Chondrocyte (in vitro differentiated cells): ENCODE measurements at places on chromosomes 1 and 21.

DNA sequence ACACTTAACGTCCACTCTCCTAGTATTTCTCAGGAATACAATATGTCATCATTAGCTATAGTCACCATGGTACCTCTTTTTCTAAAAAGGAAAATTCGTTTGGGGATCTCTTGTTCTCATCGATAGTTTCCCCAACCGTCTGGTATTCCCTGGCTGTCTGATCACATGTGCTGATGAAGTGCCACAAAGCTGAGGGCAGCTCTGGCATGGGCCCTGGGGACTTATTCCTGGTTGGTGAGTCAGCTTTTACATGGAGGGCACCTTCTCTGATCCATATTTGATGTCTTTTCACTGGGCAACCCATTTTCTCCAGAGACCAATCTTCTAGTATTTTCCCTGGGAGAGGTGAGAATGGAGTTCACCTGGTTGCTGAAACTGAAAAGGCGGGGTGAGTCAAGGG, 39.5 kb downstream of the CHD1L start:
- DNase-seq = no peak

DNA sequence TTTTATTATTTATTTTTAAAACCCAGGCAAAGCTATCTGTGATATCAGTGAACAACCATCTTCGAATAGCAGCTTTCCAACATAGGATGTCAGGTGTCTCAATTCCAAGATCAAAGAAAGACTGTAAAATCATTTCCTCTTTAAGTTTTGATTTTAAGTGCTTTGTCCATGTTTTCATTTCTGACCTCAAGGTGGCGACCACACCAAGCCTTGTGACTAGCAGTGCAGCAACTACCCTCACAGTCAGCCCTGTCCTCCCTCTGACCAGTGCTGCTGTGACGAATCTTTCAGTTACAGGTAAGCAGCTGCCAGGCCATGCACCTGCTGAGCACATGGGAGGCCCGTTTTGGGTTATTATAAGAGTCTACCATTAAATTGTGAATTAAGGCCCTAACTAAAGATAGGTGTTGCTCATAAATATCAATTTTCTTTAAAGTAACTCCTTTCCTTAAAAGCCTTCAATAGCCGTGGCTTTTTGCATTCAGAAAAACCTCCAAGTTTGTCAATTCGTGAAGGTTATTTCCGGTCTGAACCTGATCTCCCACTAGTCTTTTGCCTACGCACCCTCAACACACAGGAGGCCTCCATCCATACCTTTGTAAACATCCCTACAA, 117.0 kb downstream of the CD247 start:
- no peak for DNase-seq

DNA sequence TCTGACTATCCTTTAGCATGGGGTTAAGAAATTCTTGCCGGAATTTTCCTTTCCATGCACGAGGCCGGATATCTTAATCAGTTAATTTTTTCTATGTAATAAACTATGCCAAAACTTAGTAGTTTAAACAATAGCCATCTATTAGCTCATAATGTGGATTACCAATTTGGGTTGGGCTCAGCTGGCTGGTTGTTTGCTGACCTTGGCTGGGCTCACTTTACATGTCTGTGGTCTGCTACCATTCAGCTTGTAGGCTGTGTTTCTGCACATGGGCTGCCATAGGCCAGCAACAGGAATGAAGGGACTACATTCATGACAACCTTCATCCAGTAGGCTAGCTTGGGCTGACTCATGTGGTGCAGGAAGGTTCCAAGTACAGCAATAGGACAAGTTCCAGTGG, 56.0 kb upstream of the NTPCR start:
- DNase-seq = no peak

DNA sequence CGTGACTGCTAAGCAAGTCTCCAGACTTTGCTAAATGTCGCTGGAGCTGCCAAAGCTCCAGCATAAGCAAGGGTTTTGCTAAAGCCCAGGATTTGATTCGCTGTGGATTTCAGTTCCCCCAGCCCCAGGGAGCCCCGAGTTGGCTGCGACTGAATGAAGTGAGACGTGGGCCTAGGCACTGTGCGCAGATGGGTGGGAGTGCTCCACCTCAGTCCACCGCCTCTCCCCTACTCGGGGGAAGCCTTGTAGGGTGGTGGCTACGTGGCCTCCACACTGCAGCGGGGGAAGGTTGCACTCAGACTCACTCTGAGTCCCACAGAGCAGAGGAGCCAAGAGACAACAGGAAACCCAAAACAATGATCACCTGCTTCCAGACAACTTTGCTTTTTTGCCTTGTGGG, 397.8 kb upstream of the VAMP3 start:
- peak; percentile 72 for DNase-seq

GRCh38 chr1:116273042-116273783, 99.8 kb upstream of the ATP1A1 start:
- no peak for DNase-seq

DNA sequence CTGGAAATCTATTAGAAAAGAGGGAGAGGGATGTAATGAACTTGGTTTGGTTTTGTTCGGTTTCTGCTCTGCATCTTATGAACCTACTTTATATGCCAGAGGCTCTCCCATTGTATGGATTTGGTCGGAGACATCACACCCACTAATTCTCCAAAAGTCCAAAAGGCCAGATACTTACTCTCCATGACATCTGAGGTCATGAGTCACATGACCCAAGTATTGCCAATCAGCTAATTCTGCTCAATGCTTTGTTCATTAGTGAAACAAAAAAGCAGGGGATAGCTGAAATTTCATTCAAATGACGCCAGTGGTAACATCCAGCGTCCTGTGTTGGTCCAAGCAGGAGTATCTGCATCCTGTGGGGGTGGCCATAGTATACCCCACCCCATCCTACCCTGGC, 173.6 kb downstream of the TRIM33 start:
- DNase-seq = no peak

DNA sequence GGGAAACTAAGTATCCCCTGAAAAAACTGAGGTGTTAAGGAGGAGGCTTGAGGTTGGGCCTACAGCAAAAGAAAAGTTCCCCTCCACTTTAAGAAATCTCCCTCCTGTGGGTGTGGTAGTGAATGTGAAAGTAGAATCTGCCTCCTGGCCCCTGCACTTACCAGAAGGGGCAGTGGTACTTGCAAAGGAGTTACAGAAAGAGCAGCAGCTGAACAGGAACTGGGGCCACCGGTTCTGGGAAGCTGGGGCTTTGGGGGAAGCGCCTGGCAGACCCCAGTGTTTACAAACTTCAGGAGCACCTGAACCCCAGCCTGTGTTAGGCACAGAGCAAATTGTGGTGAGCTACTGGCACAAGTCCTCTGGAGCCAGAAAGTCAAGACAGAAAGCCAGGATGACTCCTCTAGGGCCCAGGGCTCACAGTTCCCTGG, 250.2 kb upstream of the FGGY start:
- DNase-seq = no peak

GRCh38 chr1:94044290-94044790, 76.6 kb downstream of the ABCA4 start:
- DNase-seq = no peak

- DNase-seq = peak; percentile 90
Observed at GRCh38 chr21:42688841-42689371, 35.5 kb downstream of the PDE9A start.

GRCh38 chr1:90761781-90762589, 44.9 kb upstream of the BARHL2 start:
- no peak for DNase-seq

- no peak for DNase-seq
Observed at GRCh38 chr1:173393659-173394000, 83.5 kb upstream of the PRDX6 start.

DNA sequence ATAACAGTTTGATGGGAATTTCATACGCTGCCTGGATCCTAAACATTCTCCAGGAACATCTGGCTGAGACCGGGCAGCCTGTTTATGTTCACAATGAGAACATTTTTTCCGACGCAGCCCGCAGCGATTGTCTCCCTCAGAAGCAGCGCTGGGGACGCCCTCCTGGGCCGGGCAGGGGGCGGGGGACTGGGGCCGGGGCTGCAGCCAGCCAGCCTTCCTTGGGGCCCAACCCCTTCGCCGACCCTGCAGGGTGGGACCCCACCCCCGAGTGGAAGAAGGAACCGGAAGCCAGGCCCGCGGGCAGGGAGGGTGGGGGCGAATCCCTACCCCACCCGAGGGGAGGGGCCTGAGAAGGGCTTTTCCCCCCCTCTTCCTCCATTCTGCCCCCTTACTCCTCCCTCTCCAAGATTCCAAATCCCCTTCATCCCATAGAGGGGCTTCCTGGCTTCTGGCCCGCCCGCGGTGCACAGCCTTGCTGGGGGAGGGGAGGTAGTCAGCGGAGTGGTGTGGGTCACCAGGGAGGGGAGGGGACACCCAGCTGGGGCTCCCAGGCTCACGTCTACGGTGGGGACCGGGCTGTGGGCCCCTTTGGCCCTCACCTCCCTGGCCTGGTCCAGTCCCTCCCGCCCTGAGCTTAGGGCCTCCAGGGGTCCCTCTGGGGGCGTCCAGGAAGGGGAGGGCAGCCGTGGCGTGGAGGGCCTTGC, 60.6 kb downstream of the WNT9A start:
- DNase-seq = peak; percentile 79

- DNase-seq = no peak
Observed at GRCh38 chr1:54379555-54380289, 26.5 kb downstream of the SSBP3 start.

DNA sequence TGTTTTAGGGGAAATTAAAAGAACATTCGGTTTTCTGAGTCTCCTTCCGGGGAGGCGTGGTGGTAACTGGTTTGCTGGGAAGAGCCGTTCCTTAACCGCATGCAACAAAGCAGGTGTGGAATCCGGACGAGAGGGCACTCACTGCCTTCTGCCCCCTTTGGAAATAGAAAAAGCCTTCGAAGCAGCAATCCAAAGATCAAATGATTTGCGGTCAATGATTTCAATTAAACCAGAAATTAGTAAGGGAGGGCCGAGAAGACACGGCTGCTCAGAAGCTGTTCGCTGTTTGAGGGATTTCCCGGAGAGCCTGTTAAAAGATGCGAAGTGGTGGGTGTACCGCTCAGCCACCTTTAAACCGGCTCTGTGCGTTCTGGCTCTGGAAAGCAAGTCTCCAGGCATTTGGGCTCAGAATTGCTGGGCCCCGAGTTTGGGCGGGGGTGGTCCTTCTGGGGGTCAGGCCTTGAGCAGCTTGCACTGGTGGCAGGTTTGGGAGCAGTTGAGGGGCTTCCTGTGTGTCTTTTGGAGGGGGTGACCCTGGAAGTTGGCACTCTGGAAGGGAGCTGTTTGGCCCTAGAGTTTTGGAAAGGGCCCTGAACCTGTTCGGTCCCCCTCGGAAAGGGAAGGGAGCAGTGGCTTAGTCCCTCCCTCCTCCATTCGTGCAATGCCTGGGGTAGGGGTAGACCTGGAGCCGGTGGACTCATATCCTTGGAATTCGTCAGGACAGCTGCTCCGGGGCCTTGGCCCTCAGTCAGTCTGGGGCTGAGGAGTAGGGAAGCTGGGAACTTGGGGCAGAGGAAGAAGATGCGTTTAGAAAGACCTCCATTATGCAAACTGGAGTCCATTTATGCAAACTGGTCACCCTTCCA, 3.1 kb downstream of the SIM2 start:
- DNase-seq = no peak

DNA sequence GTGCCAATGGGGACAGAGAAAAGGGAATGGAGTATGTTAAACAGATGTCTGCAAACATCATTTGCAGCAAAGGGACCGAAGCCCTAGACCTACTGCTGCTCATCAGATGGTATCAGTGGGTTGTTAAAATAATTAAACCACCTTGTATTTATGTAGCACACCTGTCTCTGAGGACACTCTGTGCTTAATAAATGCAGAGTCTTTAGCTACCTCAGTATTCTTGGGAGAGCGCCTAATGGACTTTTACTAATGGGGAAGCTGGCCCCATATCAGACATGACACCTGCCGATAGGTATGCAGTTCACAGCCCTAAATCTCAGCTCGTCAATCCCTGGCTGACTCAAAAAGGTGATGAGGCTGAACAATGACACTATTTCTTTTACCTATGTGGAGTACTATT, 54.4 kb downstream of the SYT6 start:
- DNase-seq = no peak

- peak; percentile 75 for DNase-seq
Observed at GRCh38 chr1:53272349-53272748, 34.0 kb upstream of the MAGOH start.

- no peak for DNase-seq
Observed at GRCh38 chr1:203056012-203056411, 29.7 kb downstream of the PPFIA4 start.

- DNase-seq = no peak
Observed at GRCh38 chr1:114453361-114453784, 57.6 kb downstream of the TRIM33 start.

GRCh38 chr1:119582801-119583200, 65.3 kb downstream of the ZNF697 start:
- DNase-seq = no peak

GRCh38 chr1:58248072-58248471, 298.5 kb downstream of the OMA1 start:
- DNase-seq = no peak

DNA sequence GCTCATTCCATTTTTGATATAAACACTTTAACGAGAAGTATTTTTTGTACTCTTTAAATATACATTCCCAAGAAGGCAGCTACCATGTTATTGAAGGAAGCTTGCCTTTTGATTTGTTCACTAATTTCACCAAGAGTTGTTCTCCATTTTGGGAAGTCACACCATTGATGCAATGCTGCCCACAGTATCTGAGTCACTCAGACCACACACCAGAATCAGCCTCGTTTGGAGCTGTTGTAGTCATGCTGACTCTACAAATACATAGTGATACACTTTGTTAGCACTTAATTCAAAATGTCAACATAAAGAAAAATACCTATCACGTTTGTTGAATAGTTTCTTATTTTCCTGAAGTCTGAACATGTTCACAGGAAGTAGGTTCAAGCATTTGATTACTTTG, 78.7 kb downstream of the PAPPA2 start:
- no peak for DNase-seq

DNA sequence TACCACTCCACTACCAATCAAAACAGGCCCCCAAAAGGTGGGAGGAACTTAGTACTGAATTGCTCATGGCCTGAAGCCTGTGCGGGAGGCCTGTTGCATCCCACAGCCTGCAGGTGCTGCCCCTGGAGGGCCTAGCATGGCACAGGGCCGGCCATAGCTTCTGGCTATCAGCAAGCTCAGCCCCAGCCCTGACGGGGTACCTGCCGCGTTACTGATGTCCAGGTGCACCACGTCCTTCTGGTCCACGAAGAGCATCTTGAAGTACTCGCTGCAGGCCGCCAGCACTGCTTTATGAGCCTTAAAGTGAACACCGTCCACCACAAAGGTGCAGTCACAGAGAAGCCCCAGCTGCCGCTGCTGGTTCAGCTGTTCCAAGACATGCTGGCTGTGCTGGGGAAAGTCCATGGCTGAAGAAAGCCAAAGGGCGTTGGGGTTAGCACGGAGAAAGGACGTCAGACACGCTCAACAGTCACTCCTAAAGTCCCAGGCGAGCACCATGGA, 27.8 kb downstream of the ZBTB17 start:
- no peak for DNase-seq

DNA sequence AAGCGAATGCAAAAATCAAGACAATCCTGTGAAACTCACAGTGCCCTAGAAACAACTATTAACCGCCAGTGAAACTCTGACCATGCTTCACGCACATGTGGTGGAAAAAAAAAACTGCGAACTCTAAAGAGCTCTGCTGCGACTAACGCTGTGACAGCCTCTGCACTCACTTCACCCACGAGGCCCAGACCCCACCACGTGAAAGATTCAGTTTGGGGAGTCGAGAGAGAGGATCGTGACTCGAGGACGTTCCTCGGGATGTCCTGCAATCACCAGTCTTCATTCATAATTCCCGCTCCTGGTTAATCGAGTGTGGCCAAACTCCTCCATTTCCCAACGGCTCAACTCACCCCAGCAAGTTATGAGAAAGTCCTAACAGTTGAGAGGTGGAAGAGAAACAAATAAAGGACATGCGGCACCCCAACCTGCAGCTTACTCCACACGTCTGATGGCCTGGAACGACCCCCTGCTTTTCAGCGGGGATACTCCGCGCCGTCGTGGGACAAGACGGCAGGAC, 1.1 kb downstream of the SERBP1 start:
- DNase-seq = no peak

GRCh38 chr1:232769733-232770132, 35.5 kb upstream of the MAP10 start:
- DNase-seq = no peak
